ENCODE measurements at places on chromosomes 4 and X.

GRCh38 chr4:54209617-54210016 is 19.5 kb upstream of the PDGFRA start:
- DNase-seq, result no peak

DNA sequence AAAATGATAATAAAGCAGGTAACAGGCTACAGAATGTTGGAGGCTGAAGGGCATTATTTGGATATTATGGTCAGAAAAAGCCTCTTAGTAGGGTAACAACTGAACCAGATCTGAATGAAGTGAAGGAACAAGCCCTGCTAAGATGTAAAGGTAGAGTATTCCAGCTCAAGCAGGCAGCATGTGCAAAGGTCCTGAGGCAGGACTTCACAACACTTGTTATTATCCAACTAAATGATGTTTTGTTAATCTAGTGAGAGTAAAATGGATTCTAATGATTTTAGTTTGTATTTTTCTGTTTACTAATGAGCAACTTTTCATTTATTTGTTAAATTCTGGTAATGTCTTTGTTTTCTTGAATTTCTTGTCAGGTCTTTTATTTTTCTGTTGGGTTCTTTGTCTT is 35.7 kb downstream of the RAB33B start:
- no peak for DNase-seq

- DNase-seq, result no peak
Measured at GRCh38 chrX:16202943-16203342, 35.7 kb downstream of the MAGEB17 start.

GRCh38 chr4:57437649-57438048 is 327.5 kb upstream of the IGFBP7 start:
- no peak for DNase-seq

GRCh38 chr4:124535003-124535402 is 177.5 kb downstream of the ANKRD50 start:
- no peak for DNase-seq

GRCh38 chr4:47525154-47525819 is 40.2 kb downstream of the ATP10D start:
- peak; percentile 92 for DNase-seq

DNA sequence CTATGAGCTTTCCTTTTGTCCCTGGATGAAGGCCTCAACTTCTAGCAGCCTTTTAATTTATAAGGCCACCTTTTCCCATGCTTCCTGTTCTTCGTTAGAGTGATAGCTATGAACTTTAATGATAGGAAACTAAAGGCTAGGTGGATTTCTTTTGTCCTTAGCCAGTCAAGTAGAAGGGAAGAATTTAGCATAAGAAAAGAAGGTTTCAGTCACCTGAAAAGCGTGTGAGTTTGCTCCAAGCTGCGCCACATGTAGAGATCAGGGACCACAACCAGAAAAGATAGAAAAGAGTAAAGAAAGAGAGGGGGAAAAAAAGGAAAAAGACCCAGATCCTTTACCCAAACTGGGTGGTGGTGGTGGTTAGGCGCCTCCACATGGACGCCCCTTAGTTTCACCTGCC is 28.6 kb downstream of the LUZP4 start:
- no peak for DNase-seq

GRCh38 chr4:108166441-108167315 is 2.1 kb downstream of the LEF1 start:
- no peak for DNase-seq

- DNase-seq, result peak; percentile 61
Measured at GRCh38 chrX:10648614-10649013, 28.2 kb upstream of the MID1 start.

DNA sequence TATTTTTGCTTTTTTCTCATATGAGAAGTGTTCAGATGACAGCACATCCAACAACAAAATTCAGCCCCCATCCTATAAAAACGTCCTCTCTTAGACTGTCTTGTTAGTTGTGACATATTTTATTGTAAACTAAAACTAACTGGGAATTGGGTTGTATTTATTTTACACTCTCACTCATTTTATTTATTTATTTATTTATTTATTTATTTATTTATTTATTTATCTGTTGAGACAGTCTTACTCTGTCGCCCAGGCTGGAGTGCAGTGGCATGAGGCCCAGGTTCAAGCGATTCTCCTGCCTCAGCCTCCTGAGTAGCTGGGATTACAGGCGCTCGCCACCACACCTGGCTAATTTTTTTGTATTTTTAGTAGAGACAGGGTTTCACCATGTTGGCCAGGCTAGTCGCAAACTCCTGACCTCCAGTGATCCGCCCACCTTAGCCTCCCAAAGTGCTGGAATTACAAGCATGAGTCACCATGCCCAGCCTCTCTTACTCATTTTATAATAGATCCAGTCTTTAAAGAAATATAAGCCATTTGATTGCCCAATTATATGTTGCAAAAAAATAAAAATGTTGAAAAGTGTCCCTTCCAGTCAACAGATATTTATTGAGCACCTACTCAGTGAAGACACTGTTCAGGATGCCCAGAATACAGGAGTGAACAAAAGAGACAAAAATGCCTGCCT is 44.6 kb downstream of the PALLD start:
- peak; percentile 30 for DNase-seq

DNA sequence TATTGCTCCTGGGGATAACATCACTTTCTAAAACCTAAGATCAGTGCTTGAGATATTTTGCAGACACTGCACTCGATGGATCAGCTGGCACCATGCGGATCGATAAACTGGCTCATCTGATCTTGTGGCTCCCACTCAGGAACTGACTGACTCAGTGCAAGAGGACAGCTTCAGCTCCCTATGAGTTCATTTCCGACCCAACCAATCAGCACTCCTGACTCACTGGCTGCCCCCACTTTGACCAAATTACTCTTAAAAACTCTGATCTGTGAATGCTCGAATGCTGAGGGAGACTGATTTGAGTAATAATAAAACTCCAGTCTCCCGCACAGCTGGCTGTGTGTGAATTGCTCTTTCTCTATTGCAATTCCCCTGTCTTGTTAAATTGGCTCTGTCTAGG is 110.1 kb downstream of the ANAPC4 start:
- no peak for DNase-seq

DNA sequence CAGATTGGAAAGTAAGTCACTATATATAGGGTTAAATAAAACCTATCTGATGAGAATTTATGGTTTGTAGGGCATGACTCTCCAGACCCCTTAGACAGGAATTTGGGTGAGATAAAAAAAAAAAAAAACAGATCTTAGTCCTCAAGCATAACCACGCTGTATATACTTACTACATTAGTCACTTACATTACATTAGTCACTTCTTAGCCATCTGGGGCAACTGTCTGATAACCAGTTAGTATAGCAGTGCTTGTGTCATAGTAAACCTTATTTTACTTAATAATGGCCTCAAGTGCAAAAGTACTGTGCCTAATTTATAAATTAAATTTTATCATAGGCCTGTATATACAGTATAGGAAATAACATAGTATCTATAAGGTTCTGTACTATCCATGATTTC is 60.2 kb upstream of the RPS6KA6 start:
- DNase-seq, result peak; percentile 10

DNA sequence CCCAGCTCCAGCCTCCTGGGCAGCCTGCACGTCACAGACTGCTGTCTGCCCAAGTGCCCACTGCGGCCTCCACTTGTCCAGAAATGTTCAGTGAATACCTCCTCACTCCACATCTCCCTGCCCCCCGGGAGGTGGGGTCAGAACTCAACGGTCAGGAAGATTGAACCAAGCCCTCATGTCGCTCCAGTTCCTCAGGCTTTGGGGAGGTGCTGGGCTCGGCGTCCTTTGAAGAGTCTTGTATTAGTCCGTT is 82.4 kb upstream of the LRPAP1 start:
- DNase-seq, result no peak

DNA sequence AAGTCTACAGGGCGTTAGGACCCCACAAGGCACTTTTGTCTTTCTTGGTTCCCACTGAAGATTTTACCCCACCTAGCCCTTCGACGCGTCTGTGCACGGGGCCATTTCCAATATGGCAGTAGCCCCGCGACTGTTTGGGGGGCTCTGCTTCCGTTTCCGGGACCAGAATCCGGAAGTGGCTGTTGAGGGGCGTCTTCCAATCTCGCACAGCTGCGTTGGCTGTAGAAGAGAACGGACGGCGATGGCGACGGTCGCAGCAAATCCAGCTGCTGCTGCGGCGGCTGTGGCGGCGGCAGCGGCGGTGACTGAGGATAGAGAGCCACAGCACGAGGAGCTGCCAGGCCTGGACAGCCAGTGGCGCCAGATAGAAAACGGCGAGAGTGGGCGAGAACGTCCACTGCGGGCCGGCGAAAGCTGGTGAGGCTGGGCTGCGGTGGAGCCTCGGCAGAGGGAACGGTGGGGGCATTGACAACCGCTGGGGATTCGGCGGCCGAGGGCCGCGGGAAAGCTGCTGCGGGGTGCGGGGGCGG is at the start of gene USP11:
Gene USP11 (plus strand): TSS at position 207 of the 530 bp plus-strand sequence. CDS start 35 bp downstream, at position 242.
- peak; percentile 34 for DNase-seq

DNA sequence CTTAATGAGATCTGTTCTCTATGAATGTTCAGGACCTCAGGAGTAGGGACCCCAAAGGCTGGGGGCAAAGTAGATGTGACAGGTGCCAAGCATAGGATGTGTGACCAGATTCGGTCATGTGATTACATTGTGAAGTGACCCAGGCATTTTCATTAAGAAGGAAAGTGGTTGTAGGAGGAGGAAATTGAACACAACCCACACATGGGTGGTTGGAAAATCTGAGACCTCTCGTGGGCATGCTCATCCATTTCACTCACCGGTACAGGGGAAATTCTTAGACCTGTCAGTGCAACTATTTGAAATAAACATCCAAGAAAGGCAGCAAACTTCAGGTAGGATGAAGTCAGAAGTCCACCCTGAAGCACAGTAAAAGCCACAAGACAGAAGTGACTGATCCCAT is 43.5 kb upstream of the CD99 start:
- no peak for DNase-seq

Measured in fibroblast of skin of left quadriceps (primary cell).